ENCODE measurements at places on chromosomes 12 and 14.

DNA sequence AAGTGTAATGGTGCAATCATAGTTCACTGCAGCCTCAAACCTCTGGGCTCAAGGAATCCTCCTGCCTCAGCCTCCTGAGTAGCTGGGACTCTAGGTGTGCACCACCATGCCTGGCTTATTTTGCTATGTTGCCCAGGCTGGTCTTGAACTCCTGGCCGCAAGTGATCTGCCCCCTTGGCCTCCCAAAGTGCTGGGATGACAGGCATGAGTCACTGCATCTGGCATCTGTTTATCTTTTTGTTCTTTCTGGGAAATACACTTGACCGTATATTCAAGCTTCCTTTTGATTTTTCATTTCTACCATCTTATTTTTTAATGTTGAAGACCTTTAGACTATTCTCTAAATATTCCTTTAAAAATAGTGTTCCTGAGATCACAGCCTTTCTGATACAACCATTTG, 82.4 kb upstream of the OSBPL8 start:
- no peak for DNase-seq

GRCh38 chr12:31033146-31033545, 40.5 kb upstream of the DDX11 start:
- no peak for DNase-seq

GRCh38 chr12:110698171-110698902, 9.4 kb upstream of the HVCN1 start:
- peak; percentile 65 for DNase-seq

- no peak for DNase-seq
Measured at GRCh38 chr12:58099476-58099875, 158.1 kb downstream of the ATP23 start.

DNA sequence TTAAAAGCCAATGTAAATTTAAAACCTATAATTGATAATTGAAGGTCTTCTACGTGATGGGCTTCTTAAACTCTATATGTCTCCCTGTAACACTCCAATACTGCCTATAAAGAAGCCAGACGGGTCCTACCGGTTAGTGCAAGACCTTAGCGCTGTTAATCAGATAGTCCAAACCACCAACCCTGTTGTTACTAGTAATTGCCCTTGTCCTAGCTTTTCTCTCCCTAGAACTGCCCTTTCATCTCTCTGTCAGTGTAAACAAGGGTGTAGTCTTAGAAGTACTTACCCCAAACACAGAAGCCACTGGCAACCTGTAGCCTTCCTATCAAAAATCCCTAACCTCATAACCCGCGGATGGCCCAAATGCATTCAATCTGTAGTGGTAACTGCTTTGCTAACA, 243.0 kb upstream of the DIO3 start:
- DNase-seq, result no peak

- no peak for DNase-seq
Measured at GRCh38 chr12:92275443-92276154, 130.0 kb upstream of the BTG1 start.

- DNase-seq, result no peak
Measured at GRCh38 chr14:56770512-56770911, 39.8 kb downstream of the OTX2 start.

DNA sequence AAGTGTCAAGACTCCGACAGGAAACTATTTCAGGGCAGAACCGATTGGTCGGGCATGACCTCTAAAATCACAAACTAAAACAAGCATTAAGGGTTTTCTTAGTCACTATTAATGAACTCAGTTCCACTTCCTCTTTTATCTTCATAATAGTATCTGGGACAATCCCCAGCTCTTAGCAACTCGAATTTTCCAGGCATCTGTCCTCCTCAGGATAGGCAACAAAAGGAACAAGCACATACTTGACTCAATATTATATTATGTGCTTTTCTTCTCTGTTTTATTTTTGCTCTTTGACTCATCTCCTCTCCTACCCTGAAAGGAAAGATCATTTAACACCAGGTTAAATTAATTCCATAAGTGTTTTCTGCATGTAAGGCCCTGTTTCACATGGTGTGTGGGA, 638.3 kb upstream of the TBX3 start:
- no peak for DNase-seq

DNA sequence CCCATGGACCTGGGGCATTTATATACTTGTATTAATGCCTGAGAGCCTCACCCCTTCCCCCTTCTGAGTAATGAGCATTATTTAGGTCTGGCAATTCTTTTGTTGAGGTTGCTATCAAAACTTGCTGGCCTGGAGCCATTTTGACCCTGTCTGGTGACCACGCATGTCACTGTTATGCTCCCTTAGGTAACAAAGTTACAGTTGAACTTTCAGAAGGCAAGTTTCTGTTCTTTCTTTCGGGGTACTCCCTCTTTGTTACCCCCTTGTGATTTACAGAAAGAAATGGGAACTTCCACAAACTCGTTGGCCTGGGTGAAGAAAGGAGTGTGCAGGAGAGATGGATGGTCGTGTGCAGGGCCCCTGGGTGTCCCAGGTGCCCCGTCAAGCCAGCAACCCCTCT, 305.4 kb downstream of the DPF3 start:
- no peak for DNase-seq

GRCh38 chr12:52043386-52044212, 7.6 kb upstream of the NR4A1 start:
- no peak for DNase-seq

Data from activated CD4-positive, alpha-beta T cell treated with anti-CD3 and anti-CD28 coated beads for 1 hour (primary cell).